ENCODE measurements at places on chromosomes 5 and 9. TPM values are rescaled to one million over a fixed set of nuclear protein-coding genes. Genes with fewer than 3 reads are reported as not detected.

Gene GPSM1
- 1.1 TPM for polyA plus RNA-seq

Gene CYSRT1
- polyA plus RNA-seq, result 0.26 TPM

Gene DCP2
- 13.6 TPM for polyA plus RNA-seq

Gene LCN15
- polyA plus RNA-seq, result not detected

Gene SLC30A5
- 58.1 TPM for polyA plus RNA-seq

Gene FREM1
- polyA plus RNA-seq, result 1.6 TPM

Gene NDUFB6
- polyA plus RNA-seq, result 566 TPM

All from Purkinje cell (primary cell).